Endodermal cell (in vitro differentiated cells): ENCODE measurements at places on chromosomes 16 and 17. TPM values are rescaled to one million over a fixed set of nuclear protein-coding genes. Genes with fewer than 3 reads are reported as not detected.
A peak's percentile ranks its signal among the peaks of the same experiment; 100 is the strongest.

The KRT20 gene
- total RNA-seq = not detected in 2 replicates

The CMTM2 gene
- not detected in 2 replicates for total RNA-seq

DNA sequence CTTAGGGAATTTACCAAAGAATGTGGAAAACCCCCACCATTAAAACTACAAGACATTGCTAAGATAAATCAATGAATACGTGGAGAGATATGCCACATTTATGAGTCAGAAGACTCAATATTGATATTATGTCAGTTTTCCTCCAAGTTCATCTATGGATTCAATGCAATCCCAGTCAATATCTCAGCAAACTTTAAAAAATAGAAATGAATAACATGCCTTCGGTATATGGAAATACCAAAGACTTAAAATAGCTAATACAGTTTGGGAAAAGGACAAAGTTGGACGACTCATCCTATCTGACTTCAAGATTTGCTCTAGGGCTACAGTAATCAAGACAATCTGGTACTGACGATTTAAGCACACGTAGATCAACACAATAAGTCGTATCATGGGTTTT lies 31.2 kb downstream of the PIK3R5 start:
- H3K4me1 ChIP-seq = no peaks in the 10 kb centered on the region
- H3K27me3 ChIP-seq = peaks cover 5% of the 10 kb centered on the region
- DNase-seq = no peak
- H3K4me3 ChIP-seq = no peak overlapping the region
- no peaks in the 10 kb centered on the region for H3K36me3 ChIP-seq

The CRLF3 gene
- 19.7 and 26.1 TPM in 2 replicates for total RNA-seq

The DNAJA3 gene
- total RNA-seq = 35.2 and 37.4 TPM in 2 replicates

GRCh38 chr16:88815901-88816589 lies 4.3 kb upstream of the APRT start:
- no peaks in the 10 kb centered on the region for H3K36me3 ChIP-seq
- peak; percentile 91 for DNase-seq
- no peak overlapping the region for H3K4me3 ChIP-seq
- no peak overlapping the region for H3K27ac ChIP-seq
- H3K4me1 ChIP-seq = no peaks in the 10 kb centered on the region

DNA sequence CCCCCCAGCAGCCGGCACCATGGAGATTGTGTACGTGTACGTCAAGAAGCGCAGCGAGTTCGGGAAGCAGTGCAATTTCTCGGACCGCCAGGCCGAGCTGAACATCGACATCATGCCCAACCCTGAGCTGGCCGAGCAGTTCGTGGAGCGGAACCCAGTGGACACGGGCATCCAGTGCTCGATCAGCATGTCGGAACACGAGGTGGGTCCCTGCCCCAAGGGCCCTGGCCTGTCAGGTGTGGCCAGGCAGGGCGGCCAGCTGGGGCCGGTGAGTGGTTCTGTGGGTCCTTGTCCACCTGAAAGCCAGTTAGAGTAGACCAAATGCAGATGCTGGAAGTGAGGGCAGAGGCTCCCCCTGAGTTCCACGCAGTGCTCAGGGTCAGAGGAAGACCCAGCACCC lies 7.8 kb downstream of the DNAI2 start:
- no peak overlapping the region for H3K27ac ChIP-seq
- no peak for DNase-seq
- no peaks in the 10 kb centered on the region for H3K4me1 ChIP-seq
- no peak overlapping the region for H3K4me3 ChIP-seq
- H3K27me3 ChIP-seq = no peaks in the 10 kb centered on the region

The TBC1D3D gene
- 3.8 to 6.3 TPM in 2 of 3 replicates, not detected in the other for total RNA-seq

DNA sequence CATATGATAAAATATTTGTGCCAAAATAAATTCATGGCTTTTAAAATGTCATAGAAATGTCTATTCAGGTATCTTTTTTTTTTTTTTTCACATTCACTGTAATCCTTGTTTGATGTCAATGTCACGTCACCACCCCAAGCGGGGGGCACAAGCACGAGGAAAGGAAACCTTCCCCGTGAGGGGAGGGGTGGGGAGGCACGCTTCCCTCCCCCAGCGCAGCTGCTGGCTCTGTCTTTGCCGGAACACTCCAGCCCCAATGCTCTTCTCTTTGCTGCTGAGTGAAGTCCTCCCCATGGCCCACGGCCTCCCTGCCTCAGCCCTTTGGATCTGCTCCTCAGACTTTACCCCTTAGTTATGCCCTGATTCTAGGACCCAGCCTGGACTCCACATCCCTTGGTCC lies 1.5 kb downstream of the SLC35G3 start:
- DNase-seq = no peak
- no peaks in the 10 kb centered on the region for H3K27me3 ChIP-seq
- H3K27ac ChIP-seq = no peak overlapping the region
- H3K4me3 ChIP-seq = no peak overlapping the region
- H3K36me3 ChIP-seq = no peaks in the 10 kb centered on the region

GRCh38 chr17:40888196-40888720 lies 3.2 kb upstream of the KRT20 start:
- H3K36me3 ChIP-seq = no peaks in the 10 kb centered on the region
- no peak for DNase-seq
- H3K4me1 ChIP-seq = peaks cover 6% of the 10 kb centered on the region

- H3K27ac ChIP-seq = no peak overlapping the region
- H3K36me3 ChIP-seq = no peaks in the 10 kb centered on the region
- no peaks in the 10 kb centered on the region for H3K4me1 ChIP-seq
- no peak overlapping the region for H3K4me3 ChIP-seq
- DNase-seq = no peak
- peaks cover 3% of the 10 kb centered on the region for H3K27me3 ChIP-seq
Measured at GRCh38 chr17:47937941-47938340, 3.4 kb upstream of the PNPO start.

DNA sequence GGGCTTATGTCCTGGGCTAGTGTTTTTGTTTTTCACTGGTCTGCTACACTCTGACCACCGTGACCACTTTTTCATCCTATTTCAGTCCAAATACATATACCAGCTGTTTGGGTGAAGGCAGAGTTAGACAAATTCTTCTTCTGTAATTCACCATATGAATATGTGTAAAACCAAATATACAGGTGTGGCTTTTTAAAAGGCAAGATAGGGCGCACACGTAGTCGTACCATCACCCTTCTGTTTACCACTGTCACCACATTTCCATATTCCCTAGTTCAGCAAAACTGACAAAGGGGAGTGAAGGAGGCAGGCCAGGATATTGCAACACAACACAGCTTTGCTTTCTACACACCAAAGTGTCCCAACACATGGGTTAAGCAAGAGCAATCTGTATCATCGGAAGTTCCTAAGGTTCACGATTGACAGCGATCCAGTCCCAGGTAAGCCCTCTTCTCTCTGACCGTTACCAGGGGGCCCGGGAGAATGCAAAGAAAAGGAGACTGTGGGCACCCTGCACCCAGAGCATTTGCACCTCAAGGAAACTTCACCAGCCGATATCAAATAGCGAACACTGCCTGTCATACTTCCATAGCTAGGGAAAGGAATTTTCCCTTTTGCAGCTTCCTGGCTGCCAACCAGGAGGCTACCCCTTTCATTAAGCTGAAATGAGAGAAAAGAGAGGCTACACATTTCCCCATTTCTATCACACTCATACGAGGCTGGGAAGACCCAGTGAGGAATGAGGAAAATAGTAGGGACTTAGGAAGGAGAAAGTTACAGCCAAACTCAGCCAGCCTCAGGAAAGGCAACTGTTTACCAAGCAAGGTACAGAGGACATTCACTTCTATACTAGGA lies 23.1 kb downstream of the CREBBP start:
- no peak overlapping the region for H3K4me3 ChIP-seq
- peaks cover 17% of the 10 kb centered on the region for H3K4me1 ChIP-seq
- H3K27ac ChIP-seq = peak overlapping the region; percentile 3

GRCh38 chr16:78566397-78567073 lies 467.1 kb downstream of the WWOX start:
- DNase-seq = peak; percentile 8
- no peak overlapping the region for H3K4me3 ChIP-seq
- H3K4me1 ChIP-seq = no peaks in the 10 kb centered on the region
- no peaks in the 10 kb centered on the region for H3K27me3 ChIP-seq
- H3K36me3 ChIP-seq = no peaks in the 10 kb centered on the region

The SYT17 gene
- 10.4 and 11.2 TPM in 2 replicates for total RNA-seq

The CNGB1 gene
- total RNA-seq = 0.29 and 0.59 TPM in 2 replicates

DNA sequence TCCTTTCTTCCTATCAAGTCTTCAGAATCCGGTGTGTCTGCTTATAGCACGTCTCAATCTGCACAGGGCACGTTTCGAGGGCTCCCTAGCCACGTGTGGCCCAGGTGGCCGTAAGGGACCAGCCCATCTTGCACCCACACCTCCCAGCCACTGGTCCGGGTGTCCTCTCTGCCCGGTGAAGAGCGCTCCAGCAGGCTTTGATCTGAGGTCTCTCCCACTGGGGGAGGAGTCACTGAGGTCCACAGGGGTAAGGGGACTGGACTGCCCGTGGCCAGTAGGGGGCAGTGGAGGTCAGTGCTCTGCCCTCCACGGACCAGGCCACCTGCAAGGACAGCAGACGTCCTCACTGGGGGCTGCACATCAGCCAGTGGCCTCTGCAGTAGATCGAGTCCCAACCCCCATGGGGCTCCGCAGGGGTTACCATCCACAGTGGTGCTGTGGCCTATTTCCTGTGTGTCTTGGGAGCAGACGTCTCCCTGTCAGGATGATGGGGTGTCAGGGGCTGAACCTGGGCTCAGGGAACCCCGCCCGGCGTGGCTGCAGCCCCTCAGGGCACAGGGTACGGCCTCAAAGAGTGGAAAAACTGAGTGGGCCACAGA lies 204.1 kb upstream of the CIBAR2 start:
- no peak overlapping the region for H3K4me3 ChIP-seq
- DNase-seq = peak; percentile 93
- peaks cover 13% of the 10 kb centered on the region for H3K4me1 ChIP-seq
- no peaks in the 10 kb centered on the region for H3K36me3 ChIP-seq
- no peak overlapping the region for H3K27ac ChIP-seq

DNA sequence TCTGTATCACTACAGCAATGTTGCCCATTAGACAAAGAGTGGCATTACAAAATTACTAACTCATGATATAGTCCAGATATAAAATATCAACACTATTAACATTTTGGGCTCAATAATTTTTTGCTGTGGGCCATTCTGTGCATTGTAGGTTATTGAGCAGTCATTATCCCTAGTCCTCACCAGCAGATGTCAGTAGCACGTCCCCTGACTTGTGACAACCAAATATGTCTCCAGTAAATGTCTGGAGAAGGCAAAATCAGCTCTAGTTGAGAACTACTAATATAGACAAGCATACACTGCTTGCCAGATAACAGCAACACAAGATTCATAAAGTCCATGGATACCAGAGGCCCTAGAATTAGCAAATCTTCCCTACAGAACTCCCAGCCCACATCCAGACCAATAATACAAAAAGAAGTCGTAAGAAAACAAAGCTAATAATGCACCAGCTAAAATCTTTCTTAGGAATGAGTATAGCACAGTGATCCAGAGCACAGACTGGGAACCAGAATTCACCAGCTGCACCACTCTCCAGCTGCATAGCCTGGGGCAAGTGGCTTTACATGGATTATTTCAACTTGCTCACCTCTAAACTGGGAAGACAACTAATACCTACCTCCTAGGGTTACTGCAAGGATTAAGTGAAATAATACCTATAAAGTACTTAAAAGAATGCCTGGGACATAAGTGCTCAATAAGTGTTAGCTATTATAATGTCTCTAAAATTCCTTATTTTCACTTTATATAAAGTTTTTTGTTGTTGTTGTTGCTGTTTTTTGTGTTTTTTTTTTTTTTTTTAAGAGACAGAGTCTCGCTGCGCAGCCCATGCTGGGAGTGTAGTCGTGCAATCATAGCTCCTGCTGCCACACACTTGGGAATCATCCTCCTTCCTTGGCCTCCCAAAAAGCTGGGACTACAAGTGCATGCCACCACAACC lies 23.7 kb downstream of the HELZ start:
- peaks cover 54% of the 10 kb centered on the region for H3K36me3 ChIP-seq
- peak; percentile 69 for DNase-seq
- H3K4me1 ChIP-seq = peaks cover 7% of the 10 kb centered on the region
- H3K27me3 ChIP-seq = no peaks in the 10 kb centered on the region
- no peak overlapping the region for H3K4me3 ChIP-seq
